ENCODE measurements at places on chromosomes 2 and 18.

DNA sequence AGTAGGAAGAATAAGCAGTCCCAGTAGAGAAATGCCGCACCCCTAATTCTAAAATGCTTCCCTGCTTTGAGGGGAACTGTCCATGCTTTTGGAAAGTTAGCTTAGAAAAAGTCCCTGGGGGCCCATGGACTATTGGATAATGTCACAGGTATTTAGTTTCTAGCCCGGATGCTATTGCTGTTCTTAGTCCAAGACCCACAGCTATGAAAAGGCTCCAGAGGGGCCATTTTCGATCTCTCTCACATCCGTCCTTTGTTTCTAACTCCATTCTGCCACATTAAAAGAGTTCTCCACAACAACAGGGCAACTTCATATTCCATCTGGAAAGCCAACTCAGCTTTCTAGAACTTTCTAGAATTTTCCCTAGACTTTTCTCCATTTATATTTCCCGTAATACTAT is 47.2 kb downstream of the MGAT4A start:
- DNase-seq: no peak

- no peak for DNase-seq
Measured at GRCh38 chr2:147553775-147554271, 291.0 kb upstream of the ACVR2A start.

GRCh38 chr2:115569547-115569946 is 1127.1 kb downstream of the DPP10 start:
- no peak for DNase-seq

GRCh38 chr2:73021371-73022010 is 50.0 kb downstream of the SFXN5 start:
- no peak for DNase-seq

GRCh38 chr2:57516698-57517340 is 529.8 kb upstream of the VRK2 start:
- peak; percentile 19 for DNase-seq

DNA sequence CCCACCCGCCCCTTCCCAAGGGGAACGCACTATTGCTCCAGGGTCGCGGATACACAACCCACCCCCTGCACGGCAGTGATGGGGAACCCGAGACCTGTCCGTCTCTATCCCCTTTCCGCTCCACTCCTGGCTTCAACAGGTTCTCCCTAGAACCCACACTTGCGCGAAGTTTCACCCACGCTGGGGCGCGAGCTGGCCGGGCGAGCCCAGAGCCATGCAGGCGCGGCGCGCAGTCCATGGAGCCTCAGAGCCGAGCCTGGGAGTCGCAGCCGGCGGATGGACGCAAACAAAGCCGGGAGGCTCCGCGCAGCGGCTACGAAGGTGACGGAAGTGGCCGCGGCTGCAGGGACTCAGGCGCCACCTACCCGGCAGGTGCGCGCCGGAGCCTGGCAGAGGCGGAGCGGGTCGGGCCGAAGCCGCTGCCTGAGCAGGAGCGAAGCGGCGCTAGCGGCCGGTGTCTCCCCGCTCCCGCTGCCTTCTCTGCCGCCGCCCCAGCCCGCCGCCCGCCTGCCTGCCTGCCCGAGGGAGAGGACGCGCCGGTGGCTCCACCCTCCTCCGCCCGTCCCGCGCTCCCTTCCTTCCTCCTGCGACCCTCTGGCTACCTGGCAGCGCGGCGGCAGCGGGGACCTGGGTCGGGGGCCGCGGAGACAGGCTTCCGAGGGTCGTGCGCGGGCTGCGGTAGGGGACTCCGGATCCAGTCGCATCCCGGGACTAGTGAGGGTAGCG is 14.0 kb downstream of the ALPG start:
- no peak for DNase-seq

DNA sequence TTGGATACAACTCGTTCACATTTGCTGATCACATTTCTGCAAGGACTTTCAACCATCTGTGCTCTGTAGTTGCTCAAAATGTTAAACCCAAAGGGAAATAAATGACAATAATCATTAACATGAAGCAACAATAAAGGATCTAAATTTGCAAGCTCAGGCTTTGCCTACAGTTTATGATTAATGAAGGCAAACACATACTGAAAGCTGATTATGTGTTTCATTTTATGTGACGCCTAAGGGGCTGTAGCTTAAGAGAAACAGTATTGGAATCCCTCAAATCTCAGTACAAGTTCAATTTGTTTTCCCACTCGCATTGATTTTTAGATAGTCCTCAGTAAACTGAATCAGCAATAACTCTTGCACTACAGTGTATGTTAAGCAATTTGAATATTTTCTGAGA is 160.3 kb upstream of the FSIP2 start:
- DNase-seq: no peak
